KG1 (cell line): ENCODE measurements at places on chromosomes 1 and 21.

- DNase-seq = no peak
Measured at GRCh38 chr1:208601561-208601960, 357.4 kb upstream of the PLXNA2 start.

GRCh38 chr1:26915204-26915842, 1.5 kb upstream of the NR0B2 start:
- DNase-seq = no peak

GRCh38 chr1:1398677-1399186, 403 bp downstream of the CCNL2 start:
- no peak for DNase-seq

- DNase-seq = no peak
Measured at GRCh38 chr1:163357378-163357777, 35.6 kb downstream of the NUF2 start.

DNA sequence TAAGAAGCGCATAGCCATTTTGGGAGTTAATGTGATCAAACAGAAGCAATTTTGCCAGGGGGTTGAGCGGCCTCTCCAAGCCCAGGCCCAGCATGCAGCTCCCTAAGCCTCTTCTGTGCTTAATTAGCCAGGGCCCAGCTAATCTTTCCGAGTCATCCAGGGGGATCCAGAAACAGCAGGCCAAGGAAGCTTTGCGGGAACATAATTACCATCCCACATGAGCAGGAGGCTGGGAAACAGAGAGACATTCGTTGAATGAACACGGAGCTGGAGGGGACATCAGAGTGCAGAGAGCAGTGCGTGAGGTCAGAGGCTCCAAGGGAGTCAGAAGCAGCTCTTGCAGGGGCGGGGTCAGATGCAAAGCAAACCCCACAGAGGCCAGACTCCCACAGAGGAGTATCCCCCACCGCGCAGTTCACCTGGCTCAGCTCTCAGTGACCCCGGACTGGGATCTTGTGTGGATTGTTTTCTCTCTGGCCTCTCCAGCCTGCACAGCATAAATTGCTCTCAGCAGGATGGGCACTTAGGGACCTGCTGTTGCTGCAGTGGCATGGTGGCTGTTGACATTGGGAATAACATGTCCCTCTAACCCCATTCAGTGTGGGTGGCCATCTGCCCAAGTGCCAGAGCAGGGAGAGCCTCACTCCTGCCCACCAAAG, 657.4 kb downstream of the AJAP1 start:
- DNase-seq = no peak

DNA sequence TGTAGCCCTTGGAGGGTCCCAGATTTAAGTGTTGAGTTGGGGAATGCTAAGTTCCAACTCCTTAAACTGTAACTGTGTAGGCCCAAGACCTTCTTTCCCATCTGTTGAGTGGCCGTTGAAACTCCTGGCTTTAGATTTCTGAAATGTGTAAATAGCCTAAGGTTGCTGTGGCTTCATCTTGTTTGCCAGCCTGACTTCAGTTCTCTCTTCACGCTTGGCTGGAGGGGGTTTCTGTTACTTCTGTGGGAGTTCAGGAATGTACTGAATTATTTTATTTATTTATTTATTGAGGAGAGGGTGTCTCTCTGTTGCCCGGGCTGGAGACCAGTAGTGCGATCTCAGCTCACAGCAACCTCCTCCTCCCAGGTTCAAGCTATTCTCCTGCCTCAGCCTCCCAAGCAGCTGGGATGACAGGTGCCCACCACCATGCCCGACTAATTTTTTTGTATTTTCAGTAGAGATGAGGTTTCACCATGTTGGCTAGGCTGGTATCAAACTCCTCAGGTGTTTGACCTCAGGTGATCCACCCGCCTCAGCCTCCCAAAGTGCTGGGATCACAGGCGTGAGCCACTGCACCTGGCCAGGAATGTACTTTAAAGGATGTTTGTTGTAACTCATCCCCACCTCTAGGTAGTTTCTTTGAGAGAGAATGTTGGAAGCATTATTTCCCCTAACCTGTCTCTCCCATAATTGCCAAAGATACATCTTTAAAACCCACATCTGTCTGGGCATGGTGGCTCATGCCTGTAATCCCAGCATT, 5.9 kb downstream of the TTC39A start:
- DNase-seq = no peak
